ENCODE measurements at places on chromosomes 5 and 9. TPM values are rescaled to one million over a fixed set of nuclear protein-coding genes. Genes with fewer than 3 reads are reported as not detected.
A peak's percentile ranks its signal among the peaks of the same experiment; 100 is the strongest.

DNA sequence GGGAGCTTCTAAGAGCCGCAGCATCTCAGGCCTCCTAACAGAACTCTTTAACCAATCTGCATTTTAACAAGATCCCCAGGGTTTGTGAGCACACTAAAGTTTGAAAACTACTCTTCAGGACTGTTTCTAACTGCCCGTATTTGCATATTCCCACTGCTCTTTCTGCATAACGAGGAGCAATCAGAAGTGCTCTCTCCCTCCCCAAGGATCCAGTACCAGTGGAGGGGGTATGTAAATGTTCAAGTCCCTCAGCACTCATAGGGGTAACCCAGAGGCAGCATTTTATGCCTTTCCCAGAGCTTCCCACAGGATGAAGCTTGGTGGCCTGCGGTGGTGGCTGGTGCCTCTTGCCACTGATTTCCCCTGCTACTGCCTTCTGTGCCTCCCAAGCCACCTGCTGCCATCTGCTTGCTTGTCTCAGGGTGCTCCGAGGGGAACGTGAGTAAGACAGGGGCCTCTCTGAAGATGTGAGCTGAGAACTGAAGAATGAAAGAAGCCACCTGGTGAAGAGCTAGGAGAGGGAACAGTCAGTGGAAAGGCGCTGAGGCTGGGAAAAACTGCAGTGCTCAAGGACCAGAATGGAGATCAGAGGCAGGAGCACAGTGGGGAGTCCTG, 30.0 kb upstream of the PPP1R2B start:
- H3K36me3 ChIP-seq: no peaks in the 10 kb centered on the region
- H3K4me1 ChIP-seq: no peaks in the 10 kb centered on the region
- peaks cover 23% of the 10 kb centered on the region for H3K27me3 ChIP-seq
- no peak overlapping the region for H3K4me3 ChIP-seq
- no peak overlapping the region for H3K27ac ChIP-seq
- DNase-seq: no peak

DNA sequence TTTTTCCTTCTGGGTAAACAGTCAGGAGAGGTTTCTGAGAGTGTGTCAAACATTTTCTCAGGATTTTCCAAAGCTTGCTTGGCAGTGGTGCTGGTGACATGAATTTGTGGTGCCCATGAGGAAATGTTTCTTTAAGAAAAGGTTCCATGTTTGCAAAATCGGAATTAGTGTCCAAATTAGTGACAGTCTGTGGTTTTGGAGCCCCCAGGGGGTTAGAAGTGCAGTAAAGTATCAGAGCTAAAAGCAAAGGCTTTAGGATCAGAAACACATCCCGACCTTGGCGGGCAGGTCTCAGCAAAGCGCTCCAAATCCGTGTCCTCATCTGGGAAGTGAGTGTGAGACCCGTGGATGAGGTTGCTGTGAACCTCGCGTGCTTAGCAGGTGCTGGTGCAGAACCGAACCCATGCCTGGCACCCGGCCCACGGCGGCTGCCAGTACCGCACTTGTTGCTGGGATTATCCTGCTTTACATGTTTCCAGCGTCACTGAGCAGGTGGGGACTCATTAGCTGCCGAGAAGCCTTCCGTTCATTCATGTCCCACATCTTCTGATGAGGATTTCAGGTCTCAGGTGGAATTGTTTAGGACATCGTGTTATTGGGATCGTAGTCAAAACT, 70.8 kb upstream of the COL5A1 start:
- H3K27me3 ChIP-seq: no peaks in the 10 kb centered on the region
- peak overlapping the region; percentile 63 for H3K27ac ChIP-seq
- no peak for DNase-seq
- peaks cover 37% of the 10 kb centered on the region for H3K4me1 ChIP-seq

GRCh38 chr5:122447879-122448278, 135.8 kb downstream of the SNCAIP start:
- H3K27me3 ChIP-seq: no peaks in the 10 kb centered on the region
- H3K36me3 ChIP-seq: no peaks in the 10 kb centered on the region
- DNase-seq: no peak
- H3K4me3 ChIP-seq: no peak overlapping the region
- H3K4me1 ChIP-seq: peaks cover 21% of the 10 kb centered on the region

DNA sequence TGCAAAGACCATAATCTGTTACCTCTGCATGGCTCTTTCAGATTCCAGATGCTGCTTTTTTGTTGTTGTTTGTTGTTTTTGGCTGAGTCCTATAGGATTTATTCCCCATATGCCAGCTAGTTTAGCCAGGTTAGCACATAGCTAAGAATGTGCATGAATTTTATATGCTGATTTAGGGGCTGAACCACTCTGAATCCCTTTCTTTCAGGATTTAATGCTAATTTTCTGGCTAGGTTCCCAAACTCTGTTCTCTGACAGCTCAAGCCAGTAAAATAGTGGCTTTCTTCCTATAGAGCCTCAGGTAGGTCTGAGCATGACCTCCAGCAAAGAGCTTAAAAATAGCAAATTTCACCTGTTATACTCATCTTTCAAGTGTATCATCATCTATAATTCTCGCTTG, 521.4 kb downstream of the CAAP1 start:
- H3K4me3 ChIP-seq: no peak overlapping the region
- no peaks in the 10 kb centered on the region for H3K36me3 ChIP-seq
- H3K27ac ChIP-seq: no peak overlapping the region
- no peaks in the 10 kb centered on the region for H3K4me1 ChIP-seq
- no peak for DNase-seq
- H3K27me3 ChIP-seq: peaks cover 22% of the 10 kb centered on the region

DNA sequence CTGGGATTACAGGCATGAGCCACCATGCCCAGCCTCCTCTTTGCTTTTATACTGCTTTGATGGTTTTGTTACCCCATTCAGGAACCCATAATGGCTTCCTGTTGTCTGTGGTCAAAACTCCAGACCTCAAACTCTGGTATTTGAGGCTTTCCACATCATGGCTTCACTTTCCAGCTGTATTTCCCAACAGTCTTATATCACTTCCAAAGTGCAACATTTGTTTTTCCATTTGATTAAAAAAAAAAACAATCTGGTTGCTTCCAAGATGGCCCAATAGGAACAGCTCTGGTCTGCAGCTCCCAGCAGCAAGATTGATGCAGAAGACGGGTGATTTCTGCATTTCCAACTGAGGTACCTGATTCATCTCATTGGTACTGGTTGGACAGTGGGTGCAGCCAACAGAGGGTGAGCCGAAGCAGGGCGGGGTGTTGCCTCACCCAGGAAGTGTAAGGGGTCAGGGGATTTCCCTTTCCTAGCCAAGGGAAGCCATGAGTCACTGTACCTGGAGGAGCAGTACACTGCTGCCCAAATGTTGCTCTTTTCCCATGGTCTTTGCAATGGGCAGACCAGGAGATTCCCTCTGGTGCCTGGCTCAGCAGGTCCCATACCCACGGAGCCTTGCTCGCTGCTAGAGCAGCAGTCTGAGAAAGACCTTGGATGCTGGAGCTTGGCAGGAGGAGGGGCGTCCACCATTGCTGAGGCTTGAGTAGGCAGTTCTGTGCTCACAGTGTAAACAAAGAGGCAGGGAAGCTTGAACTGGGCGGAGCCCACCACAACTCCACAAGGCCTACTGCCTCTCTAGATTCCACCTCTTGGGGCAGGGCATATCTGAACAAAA, 458.4 kb downstream of the KDM4C start:
- DNase-seq: no peak
- H3K27ac ChIP-seq: no peak overlapping the region
- no peaks in the 10 kb centered on the region for H3K4me1 ChIP-seq
- H3K27me3 ChIP-seq: peaks cover 10% of the 10 kb centered on the region
- H3K4me3 ChIP-seq: no peak overlapping the region

- no peaks in the 10 kb centered on the region for H3K27me3 ChIP-seq
- peaks cover 1% of the 10 kb centered on the region for H3K36me3 ChIP-seq
Measured at GRCh38 chr9:18994263-18994916, 38.6 kb downstream of the SAXO1 start.

DNA sequence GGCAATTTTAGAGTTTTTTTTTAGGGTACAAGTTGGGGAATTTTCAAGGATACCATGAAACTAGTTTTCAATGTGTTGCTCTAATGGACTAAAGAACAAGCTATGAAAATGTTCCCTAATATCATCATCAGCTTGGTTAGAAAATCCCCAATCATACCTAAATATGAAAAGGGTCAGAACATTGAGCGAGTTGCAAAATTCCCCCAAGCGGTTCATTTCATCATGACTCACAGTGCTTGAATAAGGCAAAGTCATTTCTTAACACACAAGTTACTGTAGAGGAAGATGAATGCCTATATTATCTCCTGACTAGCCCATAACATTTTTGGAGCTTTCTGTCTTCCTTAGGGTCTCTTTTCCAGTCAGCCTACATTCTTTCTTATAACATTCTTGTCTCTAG, 62.7 kb downstream of the ST8SIA4 start:
- H3K27me3 ChIP-seq: no peaks in the 10 kb centered on the region
- no peak for DNase-seq
- H3K36me3 ChIP-seq: no peaks in the 10 kb centered on the region
- no peaks in the 10 kb centered on the region for H3K4me1 ChIP-seq

GRCh38 chr5:128101676-128102075, 18.1 kb downstream of the SLC12A2 start:
- no peak overlapping the region for H3K4me3 ChIP-seq
- DNase-seq: no peak
- H3K36me3 ChIP-seq: peaks cover 10% of the 10 kb centered on the region
- no peaks in the 10 kb centered on the region for H3K27me3 ChIP-seq
- H3K4me1 ChIP-seq: peaks cover 5% of the 10 kb centered on the region
- no peak overlapping the region for H3K27ac ChIP-seq

DNA sequence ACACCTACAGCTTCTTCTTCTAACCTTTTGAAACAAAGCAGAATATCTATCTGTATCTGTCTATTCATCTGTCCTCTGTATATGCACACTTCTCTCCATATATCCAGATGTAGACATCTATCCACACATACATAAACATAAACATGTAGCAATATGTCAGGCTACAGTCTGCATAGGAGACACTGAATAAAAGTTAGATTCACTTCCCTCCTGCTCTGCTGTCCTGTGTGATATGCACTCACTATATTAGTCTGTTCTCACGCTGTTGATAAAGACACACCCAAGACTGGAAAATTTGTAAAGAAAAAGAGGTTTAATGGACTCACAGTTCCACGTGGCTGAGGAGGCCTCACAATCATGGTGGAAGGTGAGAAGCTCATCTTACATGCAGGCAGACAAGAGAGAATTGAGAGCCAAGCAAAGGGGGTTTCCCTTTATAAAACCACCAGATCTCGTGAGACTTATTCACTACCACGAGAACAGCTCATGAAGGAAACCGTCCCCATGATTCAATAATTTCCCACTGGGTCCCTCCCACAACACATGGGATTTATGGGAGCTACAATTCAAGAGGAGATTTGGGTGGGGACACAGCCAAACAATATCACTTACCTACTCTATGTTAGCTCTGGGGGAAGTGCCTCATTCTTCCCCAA, 24.1 kb downstream of the RANBP3L start:
- no peak overlapping the region for H3K4me3 ChIP-seq
- no peak for DNase-seq
- H3K27me3 ChIP-seq: no peaks in the 10 kb centered on the region

RGS14 gene
- total RNA-seq: 10.1 TPM

DBN1 gene
- total RNA-seq: 274 TPM

PHF24 gene
- total RNA-seq: 0.30 TPM

ALG2 gene
- total RNA-seq: 34.3 TPM

All from chondrocyte (in vitro differentiated cells).